K562 (cell line): ENCODE measurements at places on chromosomes 3 and 15. TPM values are rescaled to one million over a fixed set of nuclear protein-coding genes. Genes with fewer than 3 reads are reported as not detected.
A peak's percentile ranks its signal among the peaks of the same experiment; 100 is the strongest.

DNA sequence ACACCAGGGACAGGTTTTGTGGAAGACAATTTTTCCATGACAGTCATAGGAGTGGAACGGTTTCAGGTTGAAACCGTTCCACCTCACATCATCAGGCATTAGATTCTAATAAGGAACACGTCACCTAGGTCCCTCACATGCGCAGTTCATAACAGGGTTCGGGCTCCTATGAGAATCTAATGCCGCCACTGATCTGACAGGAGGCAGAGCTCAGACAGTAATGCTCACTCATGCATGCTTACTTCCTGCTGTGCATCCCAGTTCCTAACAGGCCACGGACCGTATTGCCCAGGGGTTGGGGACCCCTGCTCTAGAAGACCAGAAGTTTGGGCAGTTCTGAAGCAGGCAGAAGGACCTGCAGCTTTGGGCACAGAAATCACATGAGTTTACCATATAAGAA lies 61.5 kb downstream of the MYO1E start:
- no peak for DNase-seq

- no peak for DNase-seq
Observed at GRCh38 chr15:26850161-26850560, 16.7 kb upstream of the GABRA5 start.

DNA sequence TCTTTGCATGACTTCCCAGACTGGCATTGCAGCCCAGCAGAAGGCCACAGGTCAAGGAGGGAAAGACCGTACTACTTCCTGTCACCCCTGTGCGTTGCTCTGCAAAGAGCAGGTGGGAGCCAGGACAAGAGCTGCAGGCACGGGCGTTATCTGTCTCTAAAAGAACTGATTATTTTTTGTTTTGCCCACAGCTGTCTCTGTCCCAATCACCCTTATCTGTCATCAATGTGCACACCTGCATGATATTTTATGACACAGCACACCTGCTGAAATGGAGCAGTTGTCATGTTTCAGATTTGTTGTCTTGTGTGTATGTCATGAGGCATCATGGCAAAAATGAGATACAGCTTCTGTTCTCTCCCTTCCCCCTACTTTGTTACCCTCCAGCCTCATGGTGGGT lies 58.8 kb downstream of the SLCO3A1 start:
- no peak for DNase-seq

DNA sequence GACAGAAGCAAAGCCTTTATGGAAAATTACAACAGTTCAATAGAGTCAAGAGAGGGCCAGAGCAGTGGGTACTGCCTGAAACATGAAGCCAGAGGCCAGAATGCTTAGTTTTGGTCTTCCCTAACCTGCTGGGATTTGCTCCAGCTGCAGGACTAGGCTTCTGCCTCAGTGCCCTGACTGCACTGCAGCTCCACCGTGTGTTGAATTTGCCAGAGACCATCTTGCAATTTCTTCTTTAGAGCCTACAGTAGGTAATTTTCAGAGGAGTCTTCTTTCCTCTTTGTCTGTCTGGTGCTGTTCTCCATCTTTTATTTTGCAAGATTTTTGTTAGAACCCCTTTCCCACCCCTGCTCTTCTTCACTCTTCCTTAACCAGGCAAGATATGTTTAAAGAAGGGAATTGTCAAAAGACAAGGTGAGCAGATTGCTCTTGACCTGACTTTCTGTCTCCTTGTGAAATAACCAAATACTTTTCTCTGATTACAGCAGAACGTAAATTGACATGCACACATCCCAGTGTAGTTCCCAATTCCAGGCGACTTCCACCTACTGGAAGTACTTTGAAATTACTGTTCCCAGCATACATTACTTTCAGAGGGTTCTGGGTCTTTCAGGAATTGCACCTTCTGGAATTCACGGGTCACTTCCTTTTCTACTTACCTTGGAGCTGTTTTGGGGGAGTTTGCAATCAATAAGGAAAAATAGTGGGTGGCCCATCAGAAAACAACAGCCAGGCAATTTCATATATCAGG lies 161.2 kb downstream of the MINAR1 start:
- no peak for DNase-seq

- DNase-seq: peak; percentile 74
Observed at GRCh38 chr15:80778964-80779657, at the start of gene CEMIP. Gene CEMIP, plus strand, starts transcription at chr15:80779370. Its CDS starts 94,510 bp downstream, at chr15:80873880.

GRCh38 chr15:57337868-57338411 lies 38.4 kb upstream of the CGNL1 start:
- no peak for DNase-seq

- no peak for DNase-seq
Observed at GRCh38 chr15:20340331-20340811, 201.2 kb downstream of the GOLGA6L6 start.

GRCh38 chr3:35690271-35690670 lies 50.9 kb downstream of the ARPP21 start:
- no peak for DNase-seq

- no peak for DNase-seq
Observed at GRCh38 chr3:23044463-23044862, 158.7 kb upstream of the UBE2E2 start.

- no peak for DNase-seq
Observed at GRCh38 chr3:40731445-40731844, 206.7 kb downstream of the ZNF621 start.

GRCh38 chr3:116716490-116716889 lies 6.9 kb downstream of the TUSC7 start:
- DNase-seq: no peak

GRCh38 chr15:90559119-90559518 lies 29.4 kb downstream of the CRTC3 start:
- DNase-seq: no peak

- peak; percentile 38 for DNase-seq
Observed at GRCh38 chr3:143970773-143971358, 757 bp upstream of the DIPK2A start.

DNA sequence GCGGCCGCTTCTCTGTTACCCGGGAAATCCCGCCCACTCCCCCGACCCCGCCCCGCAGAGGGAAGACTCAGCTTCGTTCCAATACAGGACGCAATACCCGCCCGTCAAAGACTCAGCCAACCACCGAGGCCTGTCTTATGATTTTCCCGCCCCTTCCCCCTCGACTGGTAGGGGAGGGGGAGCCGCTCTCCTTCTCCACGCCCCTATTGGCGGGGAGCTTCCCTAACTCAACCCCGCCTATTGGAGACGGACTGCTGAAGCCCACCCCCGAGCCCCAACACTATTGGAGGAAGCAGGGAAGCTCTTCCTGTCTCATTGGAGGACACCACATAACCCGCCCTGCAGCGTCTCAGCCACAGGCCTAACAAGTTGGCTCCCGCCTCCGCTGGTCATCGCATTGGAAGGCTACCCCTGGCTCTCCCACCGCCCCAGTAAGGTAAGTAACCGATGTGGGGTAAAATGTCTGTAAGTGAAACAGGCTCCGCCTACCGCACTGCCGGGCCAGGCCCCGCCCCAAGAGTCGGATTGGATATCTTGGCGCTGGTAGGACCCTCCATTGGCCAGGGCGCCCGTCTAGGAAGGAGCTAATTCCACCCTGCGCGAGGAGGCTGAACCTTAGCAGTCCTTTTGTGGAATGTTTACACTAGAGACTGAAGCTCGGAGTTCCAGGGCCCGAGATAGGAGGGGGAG lies at the start of gene SIN3A:
SIN3A (minus strand) TSS at position 17 of the 690 bp plus-strand sequence. CDS start 21,315 bp downstream, outside the sequence.
- DNase-seq: peak; percentile 74

GRCh38 chr3:194296454-194297263 lies 54.5 kb downstream of the CPN2 start:
- DNase-seq: no peak

DNA sequence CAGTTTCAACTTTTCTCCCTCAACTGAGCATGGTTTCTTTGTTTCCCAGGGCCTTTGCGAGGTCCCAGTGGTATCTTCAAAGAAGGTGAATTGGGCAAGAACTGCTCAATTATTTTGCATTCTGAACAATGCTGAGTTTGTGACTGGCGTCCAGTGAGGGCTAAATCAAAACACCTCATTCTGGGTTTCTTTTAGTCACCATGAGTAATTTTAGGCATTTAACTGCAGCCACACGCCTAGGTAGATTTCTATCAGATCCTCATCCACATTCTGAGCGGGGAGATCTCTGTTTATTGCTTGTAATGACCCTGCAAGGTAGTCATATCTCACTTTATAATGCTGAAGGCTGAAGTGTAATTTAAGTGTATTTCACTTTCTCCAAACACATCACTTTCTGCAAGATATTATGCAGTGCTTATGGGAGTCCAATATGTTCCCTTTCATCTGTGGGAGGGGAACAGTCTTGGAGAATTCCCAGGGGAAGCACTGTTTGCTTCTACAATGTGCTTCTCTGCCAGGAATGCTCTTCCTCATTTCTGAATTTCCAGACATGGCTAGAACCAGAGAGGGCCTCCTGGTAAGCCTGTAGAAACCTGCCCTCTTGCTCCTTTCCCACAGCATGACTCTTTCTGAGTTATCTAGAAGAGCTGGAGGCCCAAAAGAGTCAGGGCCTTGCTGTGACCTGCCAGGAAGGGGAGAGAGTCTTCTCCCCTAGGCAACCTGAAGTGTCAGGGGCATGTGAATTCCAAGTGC lies 91.7 kb downstream of the FRMD4B start:
- DNase-seq: no peak

GRCh38 chr3:125212091-125212508 lies 448 bp downstream of the SLC12A8 start:
- no peak for DNase-seq

DNA sequence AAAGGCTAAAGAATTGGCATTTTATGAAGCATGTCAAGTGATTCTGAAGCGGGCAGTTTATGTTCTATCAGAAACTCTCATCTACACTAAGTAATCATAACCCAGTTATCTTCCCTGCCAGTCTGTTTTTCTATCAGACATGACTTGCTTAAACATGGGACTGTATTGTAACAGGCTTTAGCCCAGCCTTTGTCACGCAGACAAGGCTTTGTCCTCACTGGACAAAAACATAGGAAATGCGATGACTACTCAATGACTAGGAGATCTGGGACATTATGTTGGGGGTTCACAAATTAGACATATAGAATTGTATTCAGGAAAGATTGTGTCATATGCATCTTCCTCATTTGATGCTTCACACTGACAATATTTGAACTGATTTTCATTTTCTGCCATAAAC lies 115.5 kb downstream of the GADL1 start:
- DNase-seq: no peak

GRCh38 chr3:145981056-145981455 lies 179.9 kb downstream of the PLOD2 start:
- DNase-seq: no peak

DNA sequence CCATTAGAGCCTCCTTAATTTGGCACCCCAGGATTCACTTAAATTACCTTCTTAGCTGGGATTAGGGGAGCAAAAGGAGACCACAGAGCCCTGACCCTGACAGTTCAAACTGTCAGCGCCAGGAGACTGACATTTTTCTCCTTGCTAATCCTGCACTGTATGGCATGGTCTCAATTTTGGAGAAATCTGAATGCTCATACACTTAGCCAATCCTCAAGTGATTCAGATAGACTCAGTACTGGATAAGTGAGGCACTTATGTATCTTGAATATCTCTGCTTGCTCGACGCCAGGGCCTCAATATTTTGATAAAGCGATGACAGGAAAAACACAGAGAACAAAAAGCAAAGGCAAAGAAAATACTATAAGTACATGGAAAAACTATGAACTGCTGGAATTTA lies 375.9 kb upstream of the WNT5A start:
- no peak for DNase-seq

DNA sequence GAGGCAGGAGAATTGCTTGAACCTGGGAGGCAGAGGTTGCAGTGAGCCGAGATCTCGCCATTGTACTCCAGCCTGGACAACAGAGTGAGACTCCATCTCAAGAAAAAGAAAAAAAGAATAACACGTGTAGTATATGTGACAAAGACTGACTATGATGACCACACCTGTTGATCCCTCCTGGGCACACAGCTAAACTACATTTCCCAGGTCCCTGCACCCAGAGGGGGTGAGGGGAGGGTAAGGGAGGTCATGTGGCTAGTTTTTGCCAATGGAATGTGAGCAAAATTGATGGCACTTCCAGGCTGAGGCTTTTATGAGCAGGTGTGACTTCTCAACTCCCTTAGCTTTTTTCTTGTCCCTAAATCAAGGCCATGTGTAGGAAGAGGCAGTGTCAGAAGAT lies 58.2 kb downstream of the KLHL6 start:
- DNase-seq: no peak

DNA sequence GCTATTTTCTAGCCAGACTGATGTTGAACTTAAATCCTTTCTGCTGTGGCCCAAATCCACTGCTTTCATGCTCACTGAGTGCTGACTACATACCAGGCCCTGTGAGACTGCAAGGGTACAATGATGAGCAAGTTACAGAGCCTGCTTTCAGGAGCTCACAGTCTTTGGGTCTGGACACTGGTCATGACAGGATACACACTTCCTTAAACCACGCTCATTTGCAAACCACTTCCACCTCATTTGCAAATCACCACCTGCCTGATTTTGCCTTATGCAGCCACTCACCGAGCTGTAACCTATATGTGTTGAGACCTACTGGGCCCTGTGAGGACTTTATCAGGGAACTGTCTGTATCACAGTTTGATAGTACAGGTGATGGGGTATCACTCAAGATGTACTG lies 50.2 kb upstream of the LRRC58 start:
- DNase-seq: no peak

- DNase-seq: no peak
Observed at GRCh38 chr3:15443826-15444524, 16.6 kb downstream of the EAF1 start.

DNA sequence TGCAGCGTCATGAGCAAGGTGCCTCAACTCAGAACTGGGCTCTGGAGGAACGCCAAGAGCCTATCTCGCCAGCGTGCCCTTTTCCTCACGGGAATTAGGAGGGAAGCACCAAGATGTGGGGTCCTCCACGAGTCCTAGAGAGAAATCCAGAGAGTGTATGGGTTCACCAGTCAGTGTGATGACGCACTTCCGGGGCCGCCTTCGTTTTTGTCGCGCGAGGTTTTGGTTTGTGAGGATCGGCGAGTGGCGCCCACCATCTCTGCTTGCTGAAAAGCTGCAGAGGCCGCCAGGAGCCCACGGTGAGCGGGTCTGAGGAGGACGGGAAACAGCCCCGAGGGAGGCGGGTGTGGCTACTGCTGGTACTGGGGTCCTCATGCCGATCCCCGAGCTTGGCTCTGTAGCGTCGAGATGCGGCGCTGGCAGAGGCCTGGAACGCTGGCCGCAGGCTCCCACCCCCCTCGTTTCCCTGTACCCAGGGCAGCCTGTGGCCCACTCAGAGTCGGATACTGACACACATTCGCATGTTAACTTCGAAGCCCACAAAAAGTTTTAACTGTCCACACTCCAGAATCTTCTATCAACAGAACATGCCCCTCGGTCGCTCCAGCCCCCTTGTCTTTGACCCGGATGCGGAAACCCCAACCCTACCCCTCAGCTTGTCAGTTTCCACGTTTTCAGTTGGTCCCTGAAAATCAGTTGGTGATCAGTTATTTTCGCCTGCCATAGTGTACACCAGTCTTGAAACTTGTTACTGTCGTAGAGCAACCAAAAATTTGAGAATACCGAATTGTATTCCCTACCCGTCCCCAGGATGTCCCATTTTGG lies 30.4 kb downstream of the ZNF662 start:
- DNase-seq: peak; percentile 19

Gene PLSCR5
- total RNA-seq: not detected in 2 replicates

Gene CHRNA7
- not detected in 2 replicates for total RNA-seq

Gene TICRR
- 21.0 and 22.9 TPM in 2 replicates for total RNA-seq

Gene HCLS1
- 20.6 and 22.0 TPM in 2 replicates for total RNA-seq

Gene FBXW12
- total RNA-seq: not detected in 2 replicates

Gene KLHL24
- total RNA-seq: 14.5 and 21.2 TPM in 2 replicates

Gene SCG5
- 0.31 and 0.33 TPM in 2 replicates for total RNA-seq
